ENCODE measurements at places on chromosomes 6 and 20. TPM values are rescaled to one million over a fixed set of nuclear protein-coding genes. Genes with fewer than 3 reads are reported as not detected.

Gene EYA2
- total RNA-seq = 3.5 TPM

Gene GGTLC1
- total RNA-seq = 57.2 TPM

Gene VWA7
- total RNA-seq = 4.2 TPM

Gene CYP24A1
- total RNA-seq = 0.21 TPM

Gene LY6G5B
- 11.0 TPM for total RNA-seq

Gene GSTA2
- total RNA-seq = 4.8 TPM

Gene ZNF831
- 1.0 TPM for total RNA-seq

Gene BTNL2
- total RNA-seq = not detected

Gene PROKR2
- not detected for total RNA-seq

Gene NKX2-4
- not detected for total RNA-seq

DNA sequence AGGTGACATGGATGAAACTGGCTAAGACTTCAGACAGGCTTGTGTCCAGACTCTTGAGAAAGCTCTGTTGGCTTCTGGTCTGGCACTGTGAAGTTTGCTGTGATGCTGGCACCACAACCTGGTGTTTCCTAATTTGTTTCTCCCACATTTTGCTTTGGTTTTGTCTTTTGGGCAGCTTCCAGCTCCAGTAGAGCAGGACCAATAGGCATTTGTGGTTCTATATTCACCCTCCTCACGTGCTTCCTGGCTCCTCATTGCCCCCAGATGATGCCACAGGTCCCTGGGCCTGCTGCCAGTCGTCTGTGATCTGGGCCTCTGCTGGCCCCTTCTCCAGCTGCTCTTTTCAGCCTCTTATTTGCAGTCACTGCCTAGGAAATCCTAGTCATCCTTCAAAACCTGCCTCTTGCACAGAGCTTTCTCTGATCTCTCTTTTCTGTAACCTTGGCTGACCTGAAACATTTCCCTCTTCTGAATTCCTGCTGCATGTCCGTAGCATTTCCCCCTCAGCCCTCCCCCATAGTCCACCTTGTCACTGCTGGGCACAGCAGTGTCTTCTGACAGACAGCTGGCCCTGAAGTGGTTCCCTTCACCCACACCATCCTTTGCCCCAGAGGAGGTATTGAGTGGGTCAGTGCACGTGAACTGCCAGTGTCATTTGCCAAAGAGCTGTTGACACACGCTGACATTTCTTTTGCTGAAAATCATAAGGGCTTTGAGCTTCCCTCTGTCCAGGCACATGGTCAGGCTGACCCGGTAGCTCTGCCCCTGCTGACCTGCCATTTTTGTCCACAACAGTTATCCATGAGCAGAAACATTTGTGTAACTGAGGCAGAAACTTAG, 63.0 kb downstream of the PTPN1 start:
- no peak for DNase-seq

DNA sequence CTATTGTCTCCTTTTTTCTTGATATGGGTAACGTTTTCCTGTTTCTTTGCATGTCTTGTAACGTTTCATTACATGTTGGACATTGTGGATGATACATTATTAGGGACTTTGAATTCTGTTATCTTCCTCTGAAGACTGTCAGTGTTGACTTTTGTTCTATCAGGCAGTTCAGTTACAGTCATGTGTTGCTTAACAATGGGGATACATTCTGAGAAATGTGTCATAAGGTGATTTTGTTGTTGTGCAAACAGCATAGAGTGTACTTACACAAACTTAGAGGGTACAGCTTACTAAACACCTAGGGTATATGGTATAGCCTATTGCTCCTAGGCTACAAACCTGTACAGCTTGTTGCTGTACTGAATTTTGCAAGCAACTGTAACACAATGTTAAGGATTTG, 64.7 kb downstream of the AK9 start:
- DNase-seq = no peak

- DNase-seq = no peak
Measured at GRCh38 chr20:59318803-59319202, 18.4 kb downstream of the EDN3 start.

DNA sequence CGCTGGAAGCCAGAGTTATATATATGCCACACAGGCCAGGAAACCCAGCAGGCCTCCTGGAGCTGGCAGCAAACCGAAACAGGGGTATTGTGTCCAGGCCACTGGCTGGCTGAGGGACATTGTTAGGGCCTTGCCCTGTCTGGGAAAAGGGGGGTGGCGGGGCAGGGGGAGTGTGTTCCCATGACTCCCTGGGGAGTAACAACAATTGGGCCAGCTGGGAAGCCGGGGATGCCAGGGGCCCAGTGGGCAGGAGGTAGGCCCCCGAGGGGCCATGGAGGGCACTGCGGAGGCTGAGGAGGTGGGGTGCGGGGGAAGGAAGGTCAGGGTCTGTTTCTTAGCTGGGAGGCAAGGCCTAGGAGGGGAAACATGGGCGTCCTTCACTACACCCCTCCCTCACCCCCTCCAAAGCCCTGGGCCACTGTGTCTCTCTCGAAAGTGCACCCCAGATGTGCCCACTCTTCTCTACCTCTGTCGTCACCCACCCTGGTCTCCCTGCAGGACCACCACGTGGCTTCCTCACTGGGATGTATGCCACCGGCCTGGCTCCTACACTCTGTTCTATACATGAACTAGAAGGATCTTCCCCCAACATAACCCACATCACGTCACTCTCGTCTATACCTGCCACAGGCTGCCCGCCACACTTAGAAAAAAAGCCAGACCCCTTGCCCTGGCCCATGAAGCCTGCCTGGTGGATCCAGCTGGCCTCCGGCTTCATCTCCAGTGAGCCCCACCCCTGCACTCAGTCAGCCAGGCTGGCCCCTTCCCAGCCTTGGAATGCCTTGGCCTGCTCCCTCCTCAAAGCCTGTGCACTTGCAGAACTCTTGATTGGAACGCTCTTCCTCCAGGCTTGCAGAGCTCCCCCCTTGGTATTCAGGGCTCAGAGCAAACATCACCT, 7.8 kb upstream of the E2F1 start:
- no peak for DNase-seq

DNA sequence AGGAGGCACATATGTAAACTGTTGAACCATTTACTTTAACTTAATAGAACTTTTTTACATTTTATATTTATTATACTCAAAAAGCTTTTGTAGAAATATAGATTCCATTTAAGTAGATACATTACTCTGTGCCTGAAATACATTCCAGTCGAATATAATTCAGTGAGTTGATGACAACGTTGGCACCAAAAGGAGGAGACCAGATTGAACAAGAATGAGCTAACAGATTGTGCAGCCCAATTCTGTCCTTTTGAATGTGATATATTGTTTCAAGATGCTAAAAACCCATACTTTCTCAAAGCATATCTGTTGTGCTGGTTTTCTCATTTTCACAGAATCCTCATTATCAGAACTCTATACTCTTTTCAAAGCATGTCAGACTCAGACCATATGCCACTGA, 147.4 kb upstream of the SIM1 start:
- DNase-seq = no peak

- DNase-seq = no peak
Measured at GRCh38 chr20:25019381-25020155, 27.0 kb upstream of the APMAP start.

DNA sequence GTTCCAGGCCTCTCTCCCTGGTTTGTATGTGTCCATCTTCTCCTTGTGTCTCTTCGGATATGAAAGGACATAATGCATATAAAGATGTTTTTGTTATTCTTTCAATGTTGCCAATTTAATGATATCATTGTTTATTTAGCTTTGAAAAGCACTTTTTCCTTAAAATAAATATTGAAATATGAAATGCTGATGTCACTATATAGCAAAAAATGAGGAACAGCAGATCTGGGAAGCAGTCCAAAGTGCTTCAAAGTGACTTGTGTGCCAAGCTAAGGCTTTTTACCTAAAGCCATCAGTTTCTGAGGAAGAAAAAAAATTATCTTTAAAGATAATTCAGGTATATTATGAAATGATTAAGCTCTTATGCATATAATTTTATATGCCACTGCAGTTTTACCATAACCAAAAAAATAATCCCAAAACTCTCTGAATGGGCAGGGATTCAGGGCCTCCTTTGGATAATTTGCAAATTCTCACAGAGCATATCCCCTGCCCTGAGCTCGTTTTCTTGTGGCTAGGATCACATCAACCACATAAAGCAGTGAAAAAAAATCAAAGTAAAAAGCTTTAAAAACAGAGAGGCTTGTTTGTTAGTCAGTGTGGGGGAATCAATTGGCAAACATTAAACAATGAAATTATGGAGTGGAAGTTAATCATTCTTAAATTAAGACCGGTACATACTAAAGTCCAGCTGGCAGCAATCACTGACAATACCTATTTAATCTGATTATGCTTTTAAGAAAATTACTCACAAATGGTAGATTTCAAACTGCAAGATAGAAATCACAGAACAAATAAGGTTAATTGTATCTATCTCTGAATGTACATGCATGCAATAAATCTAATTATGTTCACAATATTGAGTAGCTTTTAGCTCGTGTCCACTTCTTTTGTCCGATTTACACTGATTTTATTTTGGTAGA, 1027.9 kb upstream of the ADGRB3 start:
- no peak for DNase-seq

- DNase-seq = peak; percentile 60
Measured at GRCh38 chr6:17015551-17016381, 86.1 kb upstream of the STMND1 start.

GRCh38 chr6:10520468-10520867, 683 bp upstream of the GCNT2 start:
- no peak for DNase-seq

GRCh38 chr20:24948939-24949679, at the start of gene CST7:
Gene CST7 (plus strand): TSS chr20:24949269. CDS start chr20:24949506, 237 bp downstream.
- peak; percentile 62 for DNase-seq

GRCh38 chr6:121767211-121767610, 331.8 kb downstream of the GJA1 start:
- DNase-seq = no peak

- DNase-seq = no peak
Measured at GRCh38 chr6:127503022-127503421, 16.1 kb downstream of the MTCL3 start.

DNA sequence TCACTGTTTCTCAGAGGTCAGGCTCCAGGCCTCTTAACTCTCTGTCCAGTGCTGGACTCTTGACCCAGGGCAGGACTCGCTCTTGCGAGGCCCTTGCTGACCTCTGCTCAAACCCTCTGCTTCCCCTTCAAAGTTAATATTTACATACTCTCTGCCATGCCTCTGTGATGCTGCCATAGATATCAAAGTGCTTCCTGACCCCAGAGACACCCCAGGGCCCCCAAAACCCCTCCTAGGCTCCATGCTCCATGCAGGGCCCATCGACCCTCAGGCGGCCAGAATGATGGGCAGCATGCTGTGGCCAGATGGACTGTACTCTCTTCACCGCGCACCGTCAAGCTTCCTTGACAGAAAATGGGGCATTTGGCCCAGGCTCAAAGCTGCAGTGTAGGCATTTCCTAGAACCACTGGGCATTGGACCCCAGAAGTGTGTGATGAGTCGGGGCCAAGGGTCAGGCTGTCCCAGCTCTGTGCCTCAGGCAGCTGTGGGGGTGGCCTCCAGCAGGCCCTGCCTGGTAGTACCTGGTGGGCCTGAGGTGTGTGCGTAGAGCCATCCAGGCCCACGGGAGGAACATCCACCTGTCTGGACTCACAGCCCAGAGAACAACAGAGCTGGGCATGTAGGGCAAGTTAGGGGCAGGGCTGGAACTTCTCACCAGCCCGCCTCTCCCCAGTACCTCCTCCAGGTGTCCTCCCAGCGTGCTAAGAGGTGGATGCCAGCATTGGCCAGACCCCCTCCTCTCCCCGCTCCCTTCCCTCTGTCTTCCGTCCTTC, 142.8 kb downstream of the VEGFA start:
- DNase-seq = peak; percentile 28

- no peak for DNase-seq
Measured at GRCh38 chr6:36402481-36402880, 15.0 kb upstream of the ETV7 start.

- no peak for DNase-seq
Measured at GRCh38 chr6:44257753-44258324, 511 bp upstream of the SLC35B2 start.

GRCh38 chr6:151322570-151322969, 68.8 kb downstream of the ZBTB2 start:
- DNase-seq = no peak

DNA sequence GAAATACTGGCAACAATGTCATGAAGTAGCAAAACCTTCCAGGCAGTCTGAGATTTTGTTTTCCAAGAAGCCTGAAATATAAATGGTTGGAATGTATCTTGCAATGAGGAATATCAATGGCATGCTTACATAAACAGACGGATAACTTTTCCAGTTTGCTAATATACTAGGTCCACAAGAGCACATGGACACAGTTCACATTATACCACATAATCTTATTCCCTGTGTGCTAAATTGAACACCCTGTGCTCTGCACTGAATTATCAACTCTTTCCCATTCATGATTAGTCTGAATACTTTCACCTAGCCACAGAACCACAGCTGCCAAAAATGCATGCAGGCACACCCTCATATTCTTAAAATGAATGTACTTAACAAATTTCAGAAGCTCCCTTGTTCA, 274.3 kb downstream of the COL12A1 start:
- no peak for DNase-seq

- no peak for DNase-seq
Measured at GRCh38 chr6:273551-274058, 18.7 kb upstream of the DUSP22 start.

DNA sequence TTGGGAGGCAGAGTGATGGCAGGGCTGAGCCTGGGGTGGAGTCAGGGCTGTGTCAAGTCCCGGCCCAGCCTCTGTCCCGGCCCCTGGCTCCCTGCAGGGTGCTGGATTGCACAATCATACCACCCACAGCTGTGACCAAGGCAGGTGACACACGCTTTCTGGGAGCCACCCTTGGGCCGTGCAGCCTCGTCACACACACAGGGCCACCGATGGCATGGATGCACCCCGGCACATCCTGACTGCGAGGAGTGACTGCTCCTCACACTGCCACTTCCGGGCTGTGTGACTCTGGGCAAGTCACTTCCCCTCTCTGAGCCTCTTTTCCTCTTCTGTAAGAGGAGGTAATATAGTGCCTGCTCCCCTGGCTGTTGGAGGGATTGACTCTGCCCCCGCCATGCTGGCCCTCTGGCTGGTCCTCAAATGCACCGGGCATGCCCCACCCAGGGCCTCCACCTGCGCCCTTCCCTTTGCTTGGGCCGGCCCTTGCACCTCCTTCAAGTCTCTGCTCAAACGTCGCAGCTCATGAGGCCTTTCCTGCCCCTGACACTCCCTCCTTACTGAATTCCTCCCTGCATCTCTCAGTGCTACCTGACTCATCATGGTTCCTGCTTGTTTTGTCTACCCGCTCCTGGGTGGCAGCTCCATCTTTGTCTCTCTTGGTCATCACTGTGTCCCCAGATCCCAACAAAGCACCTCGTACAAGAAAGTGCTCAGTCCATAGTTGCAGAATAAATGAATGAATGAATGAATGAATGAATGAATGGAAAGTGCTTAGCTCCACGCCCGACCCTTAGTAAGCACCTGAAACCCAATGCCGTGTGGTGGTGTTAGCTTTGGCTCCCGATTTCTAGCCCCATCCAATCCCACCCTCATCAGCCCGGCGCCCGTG, 93.5 kb downstream of the CEBPB start:
- peak; percentile 90 for DNase-seq

GRCh38 chr6:158422629-158423238, 110.5 kb downstream of the TULP4 start:
- no peak for DNase-seq

GRCh38 chr6:150282806-150283205, 86.0 kb upstream of the IYD start:
- DNase-seq = no peak

GRCh38 chr6:4466769-4467480, 309.3 kb upstream of the CDYL start:
- DNase-seq = no peak

- DNase-seq = no peak
Measured at GRCh38 chr6:133360194-133360593, 119.0 kb downstream of the EYA4 start.
